Stimulated activated CD4-positive, alpha-beta T cell treated with anti-CD3 and anti-CD28 coated beads, TNF-alpha, amount 100 ng/mL, for 4 hours (primary cell): ENCODE measurements at places on chromosomes 13 and 19.

- no peak for DNase-seq
Observed at GRCh38 chr19:14118165-14119051, 846 bp upstream of the PRKACA start.

GRCh38 chr13:72650051-72650700 lies 77.3 kb downstream of the MZT1 start:
- no peak for DNase-seq

DNA sequence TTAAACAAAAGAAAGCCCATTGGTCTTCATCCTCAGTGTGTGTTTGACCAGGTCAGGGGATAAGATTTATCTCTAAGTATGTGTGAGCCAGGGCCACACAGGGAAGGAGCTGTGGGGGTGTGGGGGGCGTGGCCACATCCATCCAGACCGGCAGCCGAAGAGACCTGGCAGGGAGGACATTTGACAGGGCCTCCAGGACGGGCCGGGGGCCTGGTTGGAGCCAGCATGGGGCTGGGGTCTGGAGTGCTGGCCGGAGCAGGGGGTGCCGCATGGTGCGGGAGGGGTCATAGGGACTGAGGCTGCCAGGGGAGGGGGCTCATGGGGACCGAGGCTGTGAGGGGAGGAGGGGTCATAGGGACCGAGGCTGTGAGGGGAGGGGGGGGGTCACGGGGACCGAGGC lies 20.4 kb upstream of the GNA15 start:
- DNase-seq, result no peak

DNA sequence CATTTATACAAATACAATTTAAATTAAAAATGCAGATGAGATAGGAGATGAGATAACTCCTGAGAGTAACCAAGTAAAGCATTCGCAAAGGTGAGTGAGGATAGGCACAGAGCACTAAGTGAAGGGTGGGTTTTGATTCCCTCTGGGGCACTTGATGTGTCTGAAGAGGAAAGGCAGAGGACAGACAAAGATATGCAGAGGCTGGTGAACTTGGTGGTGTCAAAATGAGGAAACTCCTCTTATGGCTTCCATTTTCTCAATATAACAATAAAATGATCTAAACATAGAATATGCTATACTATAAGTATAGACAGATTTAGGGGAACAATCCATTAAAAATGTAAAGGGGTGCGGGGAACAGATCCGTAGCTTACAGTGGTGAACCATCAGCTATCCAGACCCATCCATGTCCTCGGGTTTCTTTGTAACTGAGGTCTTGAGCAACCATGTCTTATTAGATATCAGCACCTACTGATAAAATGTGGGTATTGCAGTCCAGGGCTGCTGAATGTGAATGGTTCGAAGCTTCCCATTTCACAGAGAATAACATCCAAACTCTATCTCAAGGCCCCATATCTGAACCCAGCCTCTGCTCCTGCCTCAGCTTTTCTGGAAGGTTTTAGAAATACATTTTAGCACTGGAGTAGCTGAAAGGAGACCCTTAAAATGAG lies 73.9 kb upstream of the SLC10A2 start:
- DNase-seq, result no peak

- DNase-seq, result no peak
Observed at GRCh38 chr13:110413016-110413675, 106.1 kb downstream of the COL4A2 start.

GRCh38 chr19:6076675-6077463 lies 33.4 kb downstream of the RFX2 start:
- no peak for DNase-seq

DNA sequence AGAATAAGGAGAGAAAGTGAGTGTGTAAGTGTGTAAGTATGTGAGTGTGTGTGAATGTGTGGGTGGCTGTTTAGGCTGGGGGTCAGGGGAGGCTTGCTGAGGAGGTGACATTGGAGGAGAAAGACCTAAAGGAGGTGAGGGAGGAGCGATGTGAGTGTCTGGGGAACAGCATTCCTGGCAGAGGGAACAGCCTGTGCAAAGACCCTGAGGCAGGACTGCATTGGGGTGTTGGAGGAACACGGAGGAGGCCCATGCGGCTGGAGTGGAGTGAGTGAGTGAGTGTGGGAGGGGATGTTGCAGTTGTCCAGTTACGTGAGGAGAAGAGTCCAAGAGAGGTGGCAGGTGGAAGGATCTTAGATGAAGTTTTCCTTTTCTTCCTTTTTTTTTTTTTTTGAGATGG lies 31.8 kb downstream of the NFILZ start:
- DNase-seq, result no peak

DNA sequence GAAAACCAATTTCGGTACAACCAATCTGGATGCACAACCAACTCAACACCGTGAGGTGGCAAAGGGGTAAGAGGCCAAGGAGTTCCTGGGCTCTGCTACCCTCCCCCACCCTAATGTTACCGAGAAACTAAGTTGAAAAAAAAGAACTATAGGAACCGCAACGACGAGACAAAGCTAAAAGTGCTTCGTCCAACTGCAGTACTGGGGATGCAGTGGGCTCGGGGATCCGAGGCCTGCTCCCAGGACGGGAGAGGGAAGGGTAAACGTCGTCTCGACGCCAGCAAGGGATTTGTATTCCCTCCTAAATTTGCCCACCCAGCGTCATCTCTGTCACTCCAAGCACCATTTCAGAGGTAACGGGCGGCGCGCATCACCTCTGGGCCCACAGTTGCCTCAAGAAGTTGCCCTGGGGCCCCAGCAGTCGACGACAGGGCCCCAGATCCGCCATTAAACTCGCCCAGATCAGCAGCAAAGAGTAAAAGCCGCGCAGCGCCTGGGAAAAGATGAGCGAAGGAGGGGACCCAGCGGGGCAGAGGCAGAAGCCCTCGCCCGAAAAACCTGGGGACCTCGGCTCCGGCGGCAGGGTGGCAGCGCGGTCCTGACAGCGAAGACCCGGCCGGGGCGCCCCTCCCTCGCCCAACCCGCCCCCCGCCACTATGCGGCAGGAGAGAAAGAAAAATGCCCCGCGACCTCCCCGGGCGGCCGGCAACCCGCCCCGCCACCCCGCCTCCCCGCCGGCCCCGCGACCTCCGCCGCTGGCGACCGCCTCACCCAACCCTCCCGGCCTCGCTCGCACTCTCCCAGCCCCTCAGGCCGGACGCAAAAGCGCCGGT lies 752 bp downstream of the ZMYM5 start:
- peak; percentile 16 for DNase-seq

DNA sequence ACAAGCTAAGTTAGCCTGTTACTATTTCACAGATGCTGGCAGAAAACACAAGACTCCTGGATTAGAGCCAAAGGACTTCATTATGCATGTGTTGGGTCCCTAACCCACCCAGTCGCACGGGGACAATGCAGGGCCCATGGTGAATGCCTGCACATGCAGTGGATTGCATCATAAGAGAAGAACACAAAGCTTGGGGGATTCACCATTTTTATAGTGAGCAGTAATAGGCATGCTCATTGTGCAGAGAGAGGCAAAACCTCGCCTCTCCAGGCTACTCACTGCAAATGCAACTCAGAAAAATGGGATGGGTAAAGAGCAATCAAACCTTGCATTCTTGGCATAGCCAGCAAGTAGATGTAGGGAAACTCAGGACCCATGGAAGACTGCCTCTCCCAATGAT lies 115.8 kb downstream of the DIAPH3 start:
- DNase-seq, result no peak

DNA sequence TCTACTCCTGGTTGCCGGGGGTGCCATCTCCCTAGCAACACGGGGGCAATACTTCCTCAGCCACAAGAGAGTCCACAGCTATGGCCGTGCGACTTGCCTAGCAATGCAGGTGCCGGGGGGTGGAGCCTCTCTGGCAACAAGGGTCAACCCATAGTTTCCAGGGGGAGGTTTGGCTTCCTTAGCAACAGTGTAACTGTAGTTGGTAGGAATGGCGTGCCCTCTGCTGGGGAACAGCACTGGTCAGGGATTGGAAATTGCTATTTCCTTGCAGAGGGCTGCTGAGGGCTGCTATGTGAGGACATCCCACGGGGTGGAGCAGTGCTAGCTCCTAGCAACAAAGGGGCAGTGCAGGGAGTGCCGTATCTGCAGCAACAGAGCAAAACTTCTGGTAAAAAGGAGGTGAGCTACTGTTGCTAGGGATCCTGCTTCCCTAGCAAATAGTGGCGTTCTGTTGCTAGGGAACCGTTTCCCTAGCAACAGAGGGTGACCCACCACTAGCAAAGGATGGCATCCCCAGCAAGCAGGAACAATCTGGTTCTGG lies 7.0 kb upstream of the TMC4 start:
- no peak for DNase-seq

GRCh38 chr19:39264306-39265290 lies 3.6 kb upstream of the IFNL2 start:
- no peak for DNase-seq

DNA sequence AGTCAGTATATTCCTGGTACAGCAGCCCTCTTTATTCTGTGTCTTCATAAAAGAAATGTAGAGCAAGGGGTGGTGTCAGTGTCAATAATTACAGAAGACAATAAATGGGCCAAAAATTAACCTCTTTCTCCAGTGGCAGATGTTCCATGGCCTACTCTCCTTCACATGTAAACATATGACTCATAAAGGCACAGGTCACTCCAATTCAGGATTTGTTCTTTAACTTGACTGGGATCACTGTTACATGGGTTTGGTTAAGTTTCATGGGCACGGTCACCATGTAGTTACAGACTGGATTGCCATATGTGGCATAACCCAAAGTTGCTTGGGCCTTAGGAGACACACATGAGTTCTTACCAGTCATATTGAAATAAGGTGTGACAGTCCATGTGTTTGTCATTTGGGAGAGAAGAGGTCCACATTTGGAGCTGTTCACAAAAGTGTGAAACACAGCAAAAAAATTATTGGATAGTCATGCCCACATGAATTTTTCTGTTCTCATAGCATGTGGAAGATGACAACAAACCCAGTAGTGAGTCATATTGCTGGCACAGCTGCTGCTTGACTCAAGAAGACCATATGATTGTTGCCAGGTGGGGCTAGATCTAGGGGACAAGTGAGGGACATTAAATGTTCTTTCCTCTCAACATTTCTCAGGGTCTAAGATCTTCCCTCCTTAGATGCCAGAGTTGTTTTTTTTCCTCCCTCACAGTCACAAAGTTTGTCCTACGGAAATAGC lies 68.1 kb upstream of the HTR2A start:
- no peak for DNase-seq

GRCh38 chr19:33458807-33459206 lies 62.8 kb downstream of the PEPD start:
- no peak for DNase-seq

GRCh38 chr13:75302071-75302698 lies 179.8 kb downstream of the TBC1D4 start:
- no peak for DNase-seq

DNA sequence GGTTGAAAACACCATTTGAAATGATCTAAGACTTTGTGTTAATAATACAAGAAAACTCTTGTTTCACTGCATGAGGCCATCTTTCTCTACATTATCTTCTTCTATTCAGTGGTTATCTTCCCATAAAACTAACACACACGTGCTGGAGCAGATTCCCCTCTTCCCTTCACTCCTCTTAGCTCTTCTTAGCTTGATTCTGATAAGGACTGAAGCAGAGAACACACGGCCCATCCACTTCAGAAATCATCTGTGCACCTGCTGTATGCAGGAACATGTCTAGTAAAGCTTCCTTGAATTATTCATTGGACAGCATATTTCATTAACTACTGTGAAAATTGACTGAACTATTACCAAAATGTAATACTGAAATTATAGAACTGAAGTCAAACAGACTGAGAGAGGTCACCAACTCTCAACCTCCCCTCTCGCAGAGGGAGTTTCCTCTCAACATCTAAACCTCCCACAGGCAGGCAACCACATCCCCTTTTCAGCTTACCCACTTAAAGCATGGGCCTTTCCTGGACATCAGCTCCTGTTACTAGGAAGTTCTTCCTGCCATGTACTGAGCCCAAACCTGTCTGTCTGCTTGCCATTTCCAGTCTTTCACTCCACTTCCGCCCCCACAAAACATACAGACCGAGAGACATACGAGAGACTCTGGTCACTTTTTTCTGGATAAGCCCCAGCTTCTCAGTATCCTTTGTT lies 113.9 kb downstream of the CRYL1 start:
- no peak for DNase-seq

GRCh38 chr19:55373993-55374757 lies 2.5 kb upstream of the TMEM190 start:
- DNase-seq, result no peak

DNA sequence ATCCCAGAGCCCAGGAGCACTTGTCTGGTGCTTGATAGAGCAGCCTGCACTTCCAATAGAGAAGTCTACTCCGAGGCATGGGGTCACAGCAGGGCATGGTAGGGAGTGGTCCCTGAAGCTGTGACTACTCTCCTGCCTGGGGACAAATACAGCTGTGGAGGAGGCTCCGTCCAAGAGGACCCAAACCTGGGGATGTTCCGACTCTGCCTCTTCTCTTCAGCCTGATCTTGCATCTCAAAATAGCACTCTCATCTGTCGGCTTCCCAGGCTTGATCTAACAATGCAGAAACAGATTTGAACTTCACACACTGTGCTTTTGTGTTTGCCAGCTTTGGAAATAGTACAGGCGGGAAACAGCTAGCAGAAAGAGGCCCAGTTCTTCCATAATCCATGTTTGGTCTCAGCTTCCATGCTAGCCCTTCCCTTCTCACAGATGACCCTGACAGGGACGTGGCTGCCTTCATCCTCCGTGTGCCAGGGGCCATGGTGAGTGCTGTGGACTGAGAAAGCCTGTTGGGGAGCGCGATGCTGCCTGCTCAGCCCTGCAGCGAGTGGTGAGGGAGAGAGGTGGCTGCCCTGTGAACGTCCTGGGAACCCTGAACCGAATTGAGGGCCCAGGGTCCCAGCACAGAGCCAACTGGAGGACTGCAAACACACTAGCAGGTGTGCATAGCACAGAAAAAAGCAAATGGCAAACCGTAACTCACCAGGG lies 150.3 kb upstream of the GPR12 start:
- DNase-seq, result no peak

DNA sequence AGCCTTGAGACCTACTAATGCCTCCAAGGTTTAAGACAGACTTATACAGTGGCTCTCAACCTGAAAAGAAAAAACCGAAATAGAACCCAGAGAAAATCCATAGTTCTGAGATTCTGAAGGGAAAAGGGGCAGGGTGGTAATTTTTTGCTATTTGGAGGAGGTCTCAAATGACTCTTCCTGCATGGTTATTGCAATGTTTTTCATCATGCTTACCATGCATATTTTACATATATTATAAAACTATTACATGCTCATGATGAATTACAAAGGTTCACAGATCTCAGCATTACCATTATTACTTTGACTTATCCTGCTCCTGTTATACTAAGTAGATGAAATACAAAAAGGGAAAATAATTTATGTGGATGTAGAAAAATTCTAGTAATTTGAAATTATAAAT lies 47.6 kb downstream of the N4BP2L2 start:
- DNase-seq, result no peak

DNA sequence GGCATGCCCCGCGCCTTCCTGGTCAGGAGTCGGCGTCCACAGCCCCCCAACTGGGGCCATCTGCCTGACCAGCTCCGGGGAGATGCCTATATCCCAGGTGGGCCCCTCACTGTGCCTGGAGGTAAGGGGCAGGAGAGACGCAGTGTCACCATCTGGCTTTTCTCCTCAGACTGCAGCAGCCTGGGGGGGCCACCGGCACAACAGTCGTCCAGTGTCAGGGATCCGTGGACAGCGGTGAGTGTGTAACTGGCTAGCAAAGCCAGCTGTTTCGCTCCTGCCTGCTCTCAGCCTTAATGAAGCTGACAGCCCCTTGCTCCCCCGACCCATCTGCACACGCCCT lies 227 bp downstream of the OVOL3 start:
- no peak for DNase-seq
